ENCODE measurements at places on chromosomes 11 and 22.

DNA sequence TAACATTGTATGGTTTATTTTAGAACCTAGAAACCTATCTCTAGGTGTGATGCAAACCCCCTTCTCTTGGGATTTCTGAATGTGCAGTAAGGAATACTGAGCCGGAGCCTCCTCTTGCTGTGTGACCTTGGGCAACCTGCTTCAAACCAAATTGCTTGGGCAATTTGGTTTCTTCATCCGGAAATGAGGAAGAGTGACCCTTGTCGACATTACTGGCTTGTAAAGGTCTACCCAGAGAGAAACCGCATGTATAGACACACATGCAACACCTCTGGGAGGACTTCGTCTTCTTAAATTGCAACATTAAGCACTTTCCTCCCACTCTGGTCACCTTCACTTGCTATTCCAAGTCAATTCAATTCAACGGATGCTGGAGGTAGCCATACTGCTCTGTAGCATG lies 19.6 kb upstream of the TP53I11 start:
- DNase-seq, result no peak

GRCh38 chr22:27809226-27809603 lies 7.7 kb upstream of the MN1 start:
- DNase-seq, result no peak

- no peak for DNase-seq
Measured at GRCh38 chr11:78244546-78245255, 56.0 kb downstream of the USP35 start.

DNA sequence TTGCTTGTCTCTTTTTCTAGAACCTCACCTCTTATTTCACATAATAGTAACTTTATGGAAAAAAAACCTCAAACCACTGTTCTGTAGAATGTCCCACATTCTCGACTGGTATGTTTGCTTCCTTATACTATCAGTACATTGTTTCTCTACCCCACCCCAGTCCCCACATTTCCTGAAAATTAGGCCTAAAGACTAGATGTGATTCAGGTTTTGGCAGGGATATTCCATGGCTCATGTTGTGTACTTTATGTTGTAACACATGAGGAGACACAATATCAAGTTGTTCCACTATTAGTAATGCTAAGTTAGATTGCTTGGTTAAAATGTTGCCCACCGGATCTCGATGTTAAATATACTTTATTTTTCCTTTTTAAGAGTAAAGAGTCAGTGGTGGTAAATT lies 34.7 kb downstream of the DDIAS start:
- no peak for DNase-seq
